ENCODE measurements at places on chromosomes 7 and 10.

DNA sequence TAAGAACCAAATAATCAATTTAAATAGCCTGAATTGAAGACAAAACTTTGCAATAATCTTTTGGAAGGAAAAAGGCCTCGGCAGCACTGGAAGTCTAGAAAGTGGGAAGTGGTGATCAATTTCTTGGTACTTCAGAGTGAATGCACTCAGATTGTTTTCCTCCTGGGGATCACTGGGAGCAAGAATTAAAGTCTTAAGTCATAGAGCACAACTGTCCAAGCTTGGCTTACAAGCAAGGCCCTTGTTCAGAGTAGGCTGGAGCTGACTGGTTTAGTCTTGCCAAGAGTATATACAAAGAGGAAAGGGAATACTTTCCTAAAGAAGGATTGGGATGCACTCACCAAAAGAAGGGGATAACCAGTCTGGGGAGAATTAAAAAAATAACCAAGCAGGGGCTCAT lies 637.1 kb downstream of the CCSER2 start:
- no peak overlapping the region for H3K27ac ChIP-seq
- no peaks in the 10 kb centered on the region for H3K36me3 ChIP-seq
- no peak for DNase-seq
- no peak overlapping the region for H3K4me3 ChIP-seq
- no peaks in the 10 kb centered on the region for H3K27me3 ChIP-seq

DNA sequence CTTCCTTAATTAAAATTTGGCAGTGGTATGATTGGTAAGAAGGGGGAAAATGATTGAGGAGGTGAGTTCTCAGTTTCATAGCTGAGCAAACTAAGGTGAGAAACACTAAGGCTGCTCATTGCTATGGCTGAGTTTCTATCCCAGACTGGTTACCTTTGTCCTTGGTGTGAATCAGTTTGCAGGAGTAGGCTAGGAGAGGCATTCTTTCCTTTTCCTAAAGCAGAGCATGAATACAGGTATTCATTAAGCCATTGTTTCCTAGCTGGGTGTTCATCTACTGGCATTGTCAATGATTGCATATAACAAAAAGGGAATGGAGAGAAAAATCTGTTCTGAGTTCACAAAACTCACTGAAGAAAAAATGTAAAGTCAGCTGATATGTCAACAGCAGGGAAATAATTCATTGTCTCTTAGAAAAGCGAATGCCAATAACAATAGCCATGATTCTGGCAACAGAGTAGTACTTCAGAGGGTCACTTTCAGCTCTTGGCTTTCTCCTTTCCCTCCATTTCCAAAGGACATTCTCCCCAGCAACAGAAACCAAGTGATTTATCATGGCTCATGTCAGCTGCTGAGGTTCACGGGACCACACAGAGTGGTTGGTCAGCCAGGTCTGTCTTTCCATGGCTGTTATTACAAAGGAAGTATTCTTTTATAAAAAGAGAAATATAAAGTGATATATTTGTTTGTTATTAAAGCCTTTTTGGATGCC lies 234.0 kb downstream of the BICC1 start:
- H3K4me3 ChIP-seq, result no peak overlapping the region
- H3K27ac ChIP-seq, result no peak overlapping the region
- DNase-seq, result no peak
- H3K4me1 ChIP-seq, result no peaks in the 10 kb centered on the region

DNA sequence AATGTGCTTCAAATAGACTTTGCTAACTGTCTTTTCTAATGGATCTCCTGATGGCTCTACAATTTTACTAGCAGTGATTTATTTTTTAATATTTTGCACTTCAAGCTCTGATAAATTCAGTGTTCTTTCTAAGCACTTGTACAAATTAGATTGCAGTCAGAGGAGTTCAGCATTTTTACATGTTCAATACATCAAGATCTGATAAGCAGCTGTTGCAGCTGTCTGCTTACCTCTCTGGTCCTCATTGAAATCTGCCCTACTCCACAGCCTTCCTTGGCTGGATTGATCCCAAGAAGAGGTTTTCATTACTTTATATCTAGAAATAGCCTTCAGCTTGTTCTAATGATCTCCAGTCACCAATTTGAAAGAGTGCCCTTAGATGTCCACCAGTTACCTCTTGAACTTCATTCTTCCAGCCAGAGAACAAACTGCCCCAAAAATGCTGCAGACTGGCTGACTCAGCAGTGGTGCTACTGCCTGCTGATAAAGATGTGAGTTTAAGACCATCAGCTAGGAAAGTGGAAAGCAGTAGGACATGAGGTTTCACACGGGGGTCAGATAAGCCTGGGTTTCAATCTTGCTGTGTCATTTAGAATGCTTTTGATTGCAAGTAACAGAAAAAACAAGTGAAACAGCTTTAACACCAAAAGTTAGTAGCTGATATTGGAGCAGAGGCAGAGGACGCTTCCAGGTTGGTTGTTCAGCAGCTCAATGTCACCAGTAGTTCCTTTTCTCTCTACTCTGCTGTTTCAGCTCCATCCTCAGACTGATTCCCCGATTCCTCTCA lies 350.9 kb upstream of the NPVF start:
- no peaks in the 10 kb centered on the region for H3K4me1 ChIP-seq
- no peak overlapping the region for H3K27ac ChIP-seq
- no peak overlapping the region for H3K4me3 ChIP-seq
- no peaks in the 10 kb centered on the region for H3K36me3 ChIP-seq

DNA sequence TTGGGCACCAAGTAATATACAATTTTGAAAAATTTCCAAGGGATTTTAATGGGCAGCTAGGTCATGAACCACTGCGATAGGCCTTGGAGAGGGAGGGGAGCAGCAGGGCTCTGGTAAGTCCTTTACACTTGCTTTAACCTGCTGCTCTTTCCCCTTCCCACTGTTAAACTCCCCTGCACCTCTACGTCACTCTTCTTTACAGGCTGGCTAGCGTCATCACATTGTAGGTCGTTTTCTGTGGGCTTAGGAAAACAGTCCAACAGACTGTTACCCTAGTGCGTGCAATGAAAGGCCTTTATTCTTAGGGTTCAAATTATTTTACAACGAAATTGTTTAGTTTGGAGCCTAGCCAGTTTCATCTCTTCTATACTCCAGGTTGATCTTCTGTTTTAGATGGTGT lies 235.7 kb downstream of the AUTS2 start:
- H3K4me3 ChIP-seq, result no peak overlapping the region
- DNase-seq, result no peak
- H3K4me1 ChIP-seq, result no peaks in the 10 kb centered on the region
- H3K36me3 ChIP-seq, result no peaks in the 10 kb centered on the region

- no peak for DNase-seq
- H3K4me3 ChIP-seq, result no peak overlapping the region
- H3K4me1 ChIP-seq, result peaks cover 29% of the 10 kb centered on the region
- H3K27ac ChIP-seq, result no peak overlapping the region
Observed at GRCh38 chr7:28960071-28960840, 2.1 kb upstream of the TRIL start.

DNA sequence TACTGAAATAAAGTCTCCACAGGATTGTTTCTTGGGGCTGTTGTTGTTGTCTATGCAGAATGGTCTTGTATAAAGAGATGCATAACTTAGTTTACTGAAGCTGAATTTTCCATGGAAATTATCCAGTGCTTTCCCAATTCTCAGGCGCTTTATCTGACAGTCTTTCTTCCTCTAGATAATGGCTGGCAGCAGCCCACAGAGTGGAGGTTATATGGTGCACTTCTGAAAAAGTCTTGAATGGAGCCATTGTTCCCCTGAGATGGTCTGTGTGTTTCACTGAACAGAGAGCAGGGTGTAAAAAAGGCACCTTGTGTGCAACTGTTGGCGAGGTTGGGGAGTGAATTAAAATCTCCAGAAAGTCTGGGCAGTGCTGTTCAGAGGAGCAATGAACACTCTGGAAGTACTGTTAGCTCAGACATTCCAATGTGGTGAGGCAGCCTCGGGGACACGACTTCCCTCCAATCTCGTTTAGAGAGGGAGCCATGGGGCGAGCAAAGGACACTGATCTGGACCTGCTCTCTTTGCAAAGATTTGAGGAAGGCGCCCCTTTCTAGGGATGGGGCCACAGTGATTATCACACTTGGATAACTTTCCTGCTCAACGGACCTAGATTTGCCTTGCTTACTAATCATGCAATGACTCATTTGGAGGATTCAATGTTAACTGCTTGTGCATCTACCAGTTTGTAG lies 2.0 kb upstream of the PLCE1 start:
- DNase-seq, result no peak
- no peaks in the 10 kb centered on the region for H3K4me1 ChIP-seq
- peak overlapping the region; percentile 9 for H3K27ac ChIP-seq
- no peak overlapping the region for H3K4me3 ChIP-seq
- H3K36me3 ChIP-seq, result no peaks in the 10 kb centered on the region

GRCh38 chr7:144834641-144835144 lies 1.2 kb downstream of the TPK1 start:
- H3K27me3 ChIP-seq, result no peaks in the 10 kb centered on the region
- H3K27ac ChIP-seq, result peak overlapping the region; percentile 98
- peak overlapping the region; percentile 70 for H3K4me3 ChIP-seq
- peak; percentile 49 for DNase-seq
- H3K4me1 ChIP-seq, result peaks cover 10% of the 10 kb centered on the region

- DNase-seq, result no peak
- H3K27me3 ChIP-seq, result no peaks in the 10 kb centered on the region
- H3K36me3 ChIP-seq, result no peaks in the 10 kb centered on the region
- no peak overlapping the region for H3K27ac ChIP-seq
- H3K4me3 ChIP-seq, result no peak overlapping the region
Observed at GRCh38 chr7:8739837-8740236, 306.4 kb downstream of the NXPH1 start.

DNA sequence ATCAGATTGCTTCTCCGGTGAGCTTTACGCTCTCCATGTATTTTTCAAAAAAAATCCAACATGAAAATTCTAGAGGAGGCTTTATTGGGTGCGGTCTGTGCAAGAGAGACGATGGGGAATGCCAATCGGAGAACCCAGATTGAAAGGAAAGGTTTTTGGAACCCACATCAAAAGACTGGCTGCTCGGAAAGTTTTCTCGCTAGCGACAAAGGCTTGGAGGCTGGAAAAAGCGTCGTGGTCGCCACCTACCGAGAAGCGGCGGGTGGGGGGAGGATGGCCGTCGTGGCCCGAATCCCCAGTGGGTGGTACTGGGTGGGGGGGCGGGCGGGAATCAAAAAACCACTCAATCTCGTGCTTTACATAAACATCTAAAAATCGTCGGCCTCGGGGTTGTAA lies 1.1 kb upstream of the GTF2I start:
- peak; percentile 74 for DNase-seq
- H3K27ac ChIP-seq, result peak overlapping the region; percentile 98
- H3K27me3 ChIP-seq, result no peaks in the 10 kb centered on the region
- peak overlapping the region; percentile 99 for H3K4me3 ChIP-seq

DNA sequence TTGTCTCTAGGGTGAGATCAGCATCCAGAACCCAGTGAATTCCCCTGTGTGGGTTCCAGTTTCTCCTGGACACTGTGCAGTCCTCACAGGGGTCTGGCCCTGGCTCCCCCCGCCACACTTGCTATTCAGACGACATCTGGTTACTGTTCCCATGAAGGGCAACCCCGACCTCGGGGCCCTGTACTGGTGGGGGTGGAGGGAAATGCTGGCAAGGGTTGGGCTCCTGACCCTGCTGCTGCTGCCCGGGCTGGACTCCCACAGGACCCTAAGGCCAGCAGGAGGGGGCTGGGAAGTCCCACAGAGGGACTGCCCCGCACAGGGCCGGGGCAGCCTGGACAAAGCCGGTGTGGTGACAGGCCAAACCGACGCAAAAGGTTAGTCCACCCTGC lies 768 bp upstream of the CPA1 start:
- H3K27ac ChIP-seq, result no peak overlapping the region
- no peaks in the 10 kb centered on the region for H3K36me3 ChIP-seq
- no peaks in the 10 kb centered on the region for H3K27me3 ChIP-seq
- no peaks in the 10 kb centered on the region for H3K4me1 ChIP-seq

- H3K27ac ChIP-seq, result no peak overlapping the region
- no peak overlapping the region for H3K4me3 ChIP-seq
- no peaks in the 10 kb centered on the region for H3K27me3 ChIP-seq
- no peaks in the 10 kb centered on the region for H3K36me3 ChIP-seq
Observed at GRCh38 chr7:144785521-144785920, 50.3 kb downstream of the TPK1 start.

- H3K4me1 ChIP-seq, result peaks cover 13% of the 10 kb centered on the region
- DNase-seq, result no peak
- no peak overlapping the region for H3K27ac ChIP-seq
Observed at GRCh38 chr7:136874393-136875032, 6.1 kb downstream of the CHRM2 start.

DNA sequence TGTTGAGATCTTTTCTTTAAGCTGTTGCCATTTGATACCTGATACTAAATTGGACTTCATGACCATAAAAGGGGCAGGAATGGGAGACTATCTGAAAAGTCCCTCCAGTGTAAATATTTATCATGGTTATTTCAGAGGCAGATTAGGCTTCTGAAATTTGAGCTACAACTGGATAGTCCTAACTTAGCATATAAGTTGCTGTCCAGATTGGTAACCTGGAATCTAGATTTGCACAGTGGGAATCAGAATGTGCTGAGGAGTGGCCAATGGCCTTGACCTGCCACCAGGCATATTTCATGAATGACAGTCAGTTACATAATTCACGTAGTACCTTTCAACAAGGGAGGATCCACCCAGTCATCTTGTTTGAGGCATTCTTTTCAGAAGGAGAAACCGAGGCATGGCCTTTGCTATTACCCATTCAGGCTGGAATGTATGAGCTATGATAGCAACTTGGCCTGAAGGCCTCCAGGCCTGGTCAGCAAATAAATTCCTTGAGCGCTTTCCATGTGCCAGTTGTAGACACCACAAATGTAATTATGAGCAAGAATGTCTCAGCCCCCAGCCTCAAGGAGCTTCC lies 80.0 kb downstream of the EEPD1 start:
- no peaks in the 10 kb centered on the region for H3K36me3 ChIP-seq
- no peak for DNase-seq
- no peaks in the 10 kb centered on the region for H3K4me1 ChIP-seq

- H3K4me1 ChIP-seq, result peaks cover 5% of the 10 kb centered on the region
- no peak overlapping the region for H3K27ac ChIP-seq
- no peaks in the 10 kb centered on the region for H3K36me3 ChIP-seq
- peaks cover 35% of the 10 kb centered on the region for H3K27me3 ChIP-seq
- no peak overlapping the region for H3K4me3 ChIP-seq
Observed at GRCh38 chr10:23157691-23158369, 34.3 kb upstream of the PTF1A start.

All from left lung (tissue), 14 donors.